Stimulated activated CD4-positive, alpha-beta T cell treated with anti-CD3 and anti-CD28 coated beads, Interleukin-2, amount 100 ng/mL, for 4 hours (primary cell): ENCODE measurements at places on chromosomes 13 and 19.

DNA sequence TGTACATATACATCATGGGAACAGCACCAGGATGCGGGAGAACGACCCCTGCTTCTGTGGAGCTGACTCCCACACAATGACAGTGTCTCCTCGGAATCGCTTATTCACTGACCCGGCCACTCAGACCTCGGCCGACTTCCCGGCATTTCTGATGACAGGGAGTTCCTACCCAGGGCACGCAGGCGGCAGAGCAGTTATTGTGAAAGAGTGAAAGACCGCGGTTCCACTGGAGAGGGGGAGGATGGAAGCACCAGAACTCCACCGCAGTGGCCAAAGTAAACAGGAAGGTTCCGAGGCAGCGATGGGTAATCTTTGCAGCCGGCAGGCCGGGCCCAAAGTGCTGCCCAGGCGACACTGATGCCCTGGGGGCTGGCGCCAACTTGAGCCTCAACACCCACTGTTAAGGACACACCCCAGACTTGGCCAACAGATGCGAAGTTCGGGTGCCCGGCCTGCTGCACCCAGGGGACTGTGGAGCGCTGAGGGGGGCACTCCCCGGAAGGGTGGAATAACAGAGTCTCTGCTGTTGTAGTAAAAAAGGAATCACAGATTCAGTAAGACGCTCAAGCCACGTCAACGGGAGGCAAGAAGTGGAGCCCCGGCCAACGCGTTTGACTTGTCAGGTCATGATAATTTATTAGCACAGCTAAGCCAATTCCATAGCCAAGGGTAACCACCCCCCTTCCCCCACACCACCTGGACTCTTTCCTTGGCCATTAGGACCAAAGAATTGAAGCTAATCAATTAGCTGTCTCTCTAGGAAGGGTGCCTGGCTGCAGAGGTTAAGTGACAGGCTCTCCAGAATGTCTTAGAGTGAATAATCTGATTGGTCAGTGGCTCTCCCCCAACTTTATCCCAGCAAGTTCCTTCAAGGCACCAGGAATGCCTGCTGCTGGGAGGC is 5.8 kb downstream of the MLLT1 start:
- DNase-seq, result no peak

- no peak for DNase-seq
Observed at GRCh38 chr19:57935731-57936130, 529 bp upstream of the ZNF418 start.

GRCh38 chr19:22427960-22428913 is 6.1 kb upstream of the ZNF98 start:
- DNase-seq, result no peak

DNA sequence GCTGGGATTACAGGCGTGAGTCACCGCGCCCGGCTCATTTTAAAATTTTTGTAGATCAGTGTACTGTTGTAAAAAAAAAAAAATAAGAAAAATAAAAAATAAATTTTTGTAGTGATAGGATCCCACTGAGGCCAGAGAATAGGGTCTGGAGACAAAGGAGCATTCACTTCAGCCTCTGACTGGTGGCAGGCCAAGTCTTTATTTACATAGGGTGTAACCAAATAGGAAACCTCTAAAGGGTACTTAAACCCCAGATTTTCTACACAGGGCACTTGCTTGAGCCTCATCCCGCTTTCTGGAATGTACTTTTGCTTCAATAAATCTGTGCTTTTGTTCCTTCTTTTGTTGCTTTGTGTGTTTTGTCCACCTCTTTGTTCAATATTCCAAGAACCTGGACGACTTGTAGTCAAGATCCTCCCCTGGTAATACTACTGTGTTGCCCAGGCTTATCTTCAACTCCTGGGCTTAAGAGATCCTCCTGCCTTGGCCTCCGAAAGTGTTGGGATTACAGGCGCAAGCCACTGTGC is 2.1 kb upstream of the PDCD2L start:
- DNase-seq, result no peak

GRCh38 chr19:11626252-11626651 is 29.0 kb downstream of the ZNF627 start:
- DNase-seq, result no peak

DNA sequence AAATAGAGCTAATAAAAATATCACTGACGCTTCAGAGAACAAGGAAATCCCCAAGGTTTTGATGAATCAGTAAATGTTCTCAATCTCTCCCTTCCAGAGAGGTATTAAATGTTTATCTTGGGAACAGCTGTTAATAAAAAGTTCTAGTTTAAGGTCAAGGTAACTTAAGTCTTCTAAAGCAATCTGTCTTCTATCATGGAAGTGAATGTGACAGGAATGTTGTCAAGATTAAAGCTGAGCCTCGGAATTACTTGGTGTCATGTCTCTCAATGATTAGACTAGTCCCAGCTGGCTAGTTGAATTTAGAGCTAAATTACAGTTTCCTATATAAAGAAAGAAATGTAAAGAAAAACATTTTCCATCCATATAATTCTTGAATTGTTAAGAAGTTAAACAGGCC is 23.4 kb downstream of the ESD start:
- no peak for DNase-seq

GRCh38 chr19:54297759-54298305 is 15.1 kb downstream of the LILRA5 start:
- no peak for DNase-seq

GRCh38 chr19:2768365-2769132 is 14.5 kb downstream of the SGTA start:
- DNase-seq, result no peak

GRCh38 chr19:56284746-56285145 is 12.2 kb downstream of the EDDM13 start:
- no peak for DNase-seq

GRCh38 chr19:55041627-55042343 is 3.7 kb upstream of the GP6 start:
- peak; percentile 10 for DNase-seq

GRCh38 chr19:11034449-11035213 is 54.6 kb upstream of the LDLR start:
- no peak for DNase-seq

DNA sequence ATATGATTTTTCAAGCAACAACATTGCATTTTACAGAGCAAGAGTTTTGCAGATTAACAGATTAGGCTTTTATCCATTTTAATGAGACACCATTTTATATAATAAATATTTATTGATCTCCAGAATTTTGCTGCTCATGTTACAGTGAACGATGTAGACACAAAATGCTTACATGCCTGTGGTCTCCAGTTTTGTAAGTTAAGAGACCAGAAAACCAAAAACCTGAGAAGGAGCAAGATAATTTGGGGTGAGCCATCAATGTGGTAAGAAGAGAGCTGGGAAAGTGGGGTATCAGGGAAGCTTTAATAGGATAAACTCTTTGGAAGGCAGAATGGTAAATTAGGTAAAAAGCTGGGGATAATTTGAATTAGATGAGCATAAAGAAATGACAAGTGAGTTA is 2100.5 kb upstream of the PCDH20 start:
- no peak for DNase-seq
